NCI-H82 (cell line): ENCODE measurements at places on chromosomes 6 and 20.
A peak's percentile ranks its signal among the peaks of the same experiment; 100 is the strongest.

DNA sequence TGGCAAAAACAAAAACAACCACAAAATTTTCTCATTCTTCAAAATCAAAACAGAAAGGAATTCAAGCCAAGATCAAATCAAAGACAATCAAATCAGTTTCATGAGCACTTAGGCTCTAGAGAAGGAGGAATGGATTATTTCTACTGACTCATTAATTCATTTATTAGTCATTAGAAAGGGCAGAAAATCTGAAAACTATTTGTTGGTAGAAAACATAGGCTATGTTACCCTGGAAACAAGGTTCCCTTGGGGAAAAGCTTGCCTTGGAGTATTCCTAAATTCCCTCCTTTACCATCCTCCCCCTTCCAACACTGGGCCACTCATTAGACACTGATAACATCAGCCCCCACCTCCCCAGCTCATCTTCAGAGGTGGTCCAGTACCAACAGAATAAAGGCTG is 17.5 kb downstream of the KIF16B start:
- no peak for DNase-seq

GRCh38 chr6:110875548-110876169 is 1.1 kb downstream of the AMD1 start:
- peak; percentile 69 for DNase-seq

- DNase-seq, result peak; percentile 67
Observed at GRCh38 chr6:3228046-3228671, 706 bp upstream of the TUBB2B start.

GRCh38 chr6:144955392-144955791 is 670.3 kb downstream of the UTRN start:
- no peak for DNase-seq
